ENCODE measurements at places on chromosomes 5 and 9.

- no peak for DNase-seq
Observed at GRCh38 chr9:137816531-137817235, 60.9 kb upstream of the CACNA1B start.

DNA sequence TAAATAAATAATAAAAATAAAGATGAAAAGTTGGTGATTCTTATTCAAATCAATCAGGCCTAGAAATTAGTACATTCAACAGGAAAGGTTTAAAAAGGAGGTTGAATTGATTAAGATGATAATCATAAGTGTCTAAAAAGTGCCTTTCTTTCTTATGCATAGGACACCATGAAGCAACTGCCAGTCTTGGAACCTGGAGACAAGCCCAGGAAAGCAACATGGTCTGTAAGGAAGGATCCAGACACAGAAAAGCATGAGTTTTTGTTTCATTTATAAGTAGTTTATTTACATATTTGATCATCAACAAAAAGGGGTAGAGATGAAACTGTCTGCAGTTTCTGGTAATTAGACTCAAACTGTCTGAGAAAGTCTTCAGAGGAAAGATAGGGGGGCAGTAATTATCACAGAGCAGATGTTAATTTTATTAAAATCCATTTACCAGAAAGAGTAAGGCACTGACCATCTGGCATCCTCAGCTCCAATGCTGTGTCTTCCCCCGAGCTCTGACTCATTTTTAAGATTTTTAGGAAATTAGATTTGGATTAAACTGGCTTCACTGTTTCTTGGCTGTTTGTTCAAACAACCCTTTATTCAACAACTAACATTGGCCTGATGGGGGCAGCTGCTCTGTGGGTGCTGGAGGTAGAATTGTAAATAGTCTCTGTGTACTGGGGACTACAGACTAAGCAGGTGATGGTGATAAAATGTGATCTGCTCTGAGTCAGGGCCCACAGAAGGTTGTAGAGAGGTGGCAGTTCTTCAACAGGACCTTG, 2.7 kb downstream of the RABEPK start:
- DNase-seq: no peak

DNA sequence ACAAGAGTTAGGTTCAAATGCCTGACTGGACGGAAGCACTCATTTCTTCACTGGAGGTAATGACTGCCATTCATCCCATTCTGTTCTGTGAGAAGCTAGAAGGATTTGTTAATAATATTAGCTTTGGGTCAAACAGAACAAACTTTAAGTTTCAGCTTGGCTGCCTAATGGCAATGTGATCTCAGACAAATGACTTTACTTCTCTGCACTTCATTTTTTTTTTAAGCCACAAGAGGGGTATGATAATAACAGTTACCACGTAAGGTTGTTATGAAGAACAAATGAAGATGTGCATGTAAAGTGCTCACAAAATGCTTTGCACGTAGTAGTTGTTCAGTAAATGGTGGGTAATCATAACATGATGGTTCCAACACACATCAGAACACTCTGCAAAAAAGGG, 199.4 kb downstream of the PAPPA start:
- no peak for DNase-seq

DNA sequence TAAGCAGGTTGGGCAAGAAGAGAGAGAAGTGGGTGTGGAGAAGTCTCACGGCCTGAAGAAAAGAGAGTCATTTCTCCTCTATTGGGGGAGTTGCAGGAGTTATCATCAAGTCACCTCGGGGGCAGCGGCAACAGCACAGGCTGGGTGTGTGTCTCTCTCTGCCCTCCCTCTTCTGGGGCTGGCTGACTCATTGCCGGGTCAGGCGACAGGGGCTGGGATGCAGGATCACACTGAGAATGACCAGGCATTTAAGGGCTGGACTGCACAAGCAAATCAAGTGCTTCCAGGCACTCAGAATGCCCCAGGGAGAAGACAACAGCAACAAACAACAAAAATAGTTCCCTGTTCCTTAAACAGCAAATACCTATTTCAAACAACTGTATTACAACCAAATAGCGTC, 6.3 kb upstream of the EQTN start:
- DNase-seq: no peak

GRCh38 chr9:125966959-125967711, 220.0 kb downstream of the PBX3 start:
- no peak for DNase-seq

DNA sequence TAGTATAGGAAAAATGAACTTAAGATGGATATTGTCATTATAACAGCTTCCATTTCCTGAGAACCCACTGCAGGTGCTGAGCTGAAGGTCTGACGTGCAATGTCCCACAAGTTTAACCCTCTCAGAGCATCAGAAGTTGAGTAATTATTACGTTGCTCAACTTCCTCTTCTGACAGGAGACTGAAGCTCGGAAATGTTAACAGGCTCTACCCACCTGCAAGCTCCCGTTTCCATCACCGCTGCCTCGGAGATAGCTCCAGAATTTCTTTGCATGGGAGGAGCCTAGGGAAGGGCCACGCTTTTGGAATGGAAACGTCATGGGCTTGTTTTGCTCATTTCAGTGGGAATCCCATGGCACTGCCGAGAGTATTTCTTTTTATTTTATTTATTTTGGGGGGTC, 1.0 kb upstream of the NTMT1 start:
- DNase-seq: no peak

DNA sequence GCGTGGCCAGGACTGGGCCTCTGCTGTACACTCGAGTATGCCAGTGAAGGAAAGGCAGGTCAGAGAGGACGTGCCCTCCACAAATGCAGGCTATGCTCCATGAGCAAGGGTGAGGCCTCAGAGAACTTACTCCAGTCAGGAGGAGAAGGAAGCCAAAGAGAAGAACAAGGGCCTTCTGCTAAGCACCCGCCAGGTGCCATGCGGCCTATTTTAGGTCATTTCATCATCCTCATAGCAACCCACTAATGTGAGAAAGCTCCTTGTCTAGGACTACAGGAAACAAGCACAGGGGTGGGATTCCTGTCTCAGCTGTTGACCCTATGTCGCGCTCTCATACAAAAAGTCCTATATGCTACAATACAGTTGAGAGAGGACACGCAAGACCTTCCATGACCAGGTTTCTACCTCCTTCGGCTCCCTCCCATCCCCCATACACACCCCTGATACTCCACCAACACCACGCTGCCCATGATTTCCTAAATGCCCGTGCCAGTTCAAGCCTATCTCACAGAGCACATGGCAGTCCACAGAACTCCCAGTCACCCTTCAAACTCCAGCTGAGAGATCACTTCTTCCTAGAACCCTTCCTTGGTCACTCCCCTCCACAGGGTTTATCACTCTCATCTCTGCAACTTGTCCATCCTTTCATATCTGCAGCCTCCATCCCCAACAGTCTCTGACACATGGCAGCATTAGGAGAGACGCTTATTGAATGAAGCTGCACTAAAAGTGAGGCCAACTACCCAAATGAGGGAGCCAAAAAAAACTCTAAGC, 26.8 kb downstream of the PSMB7 start:
- DNase-seq: no peak

- DNase-seq: no peak
Observed at GRCh38 chr5:56159521-56159947, 73.6 kb downstream of the ANKRD55 start.

All from effector memory CD8-positive, alpha-beta T cell (primary cell).